ENCODE measurements at places on chromosomes 2 and 18.
A peak's percentile ranks its signal among the peaks of the same experiment; 100 is the strongest.

GRCh38 chr2:182717816-182718215 lies 1.8 kb downstream of the DNAJC10 start:
- DNase-seq, result no peak

DNA sequence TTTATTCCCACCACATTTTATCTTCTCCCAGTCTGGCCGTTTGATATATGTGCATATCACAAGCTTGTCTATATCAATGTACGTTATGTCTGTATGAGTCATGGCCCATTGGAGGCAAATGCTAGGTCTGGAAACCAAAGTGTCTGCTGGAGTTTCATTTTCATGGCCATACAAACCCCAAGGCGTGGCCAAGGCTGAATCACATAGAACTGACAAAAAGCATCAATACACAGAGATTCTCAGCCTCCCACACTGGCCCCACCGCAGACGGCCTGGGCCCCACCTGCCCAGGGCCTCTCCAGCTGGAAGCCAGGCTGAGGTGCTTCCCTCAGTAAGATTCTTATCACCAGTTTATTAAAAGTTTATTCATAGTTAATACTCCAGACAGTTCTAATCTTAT lies 40.5 kb upstream of the SALL3 start:
- DNase-seq, result peak; percentile 29

- DNase-seq, result no peak
These were observed 262.4 kb downstream of the MEIS1 start for GRCh38 chr2:66697366-66697765.

DNA sequence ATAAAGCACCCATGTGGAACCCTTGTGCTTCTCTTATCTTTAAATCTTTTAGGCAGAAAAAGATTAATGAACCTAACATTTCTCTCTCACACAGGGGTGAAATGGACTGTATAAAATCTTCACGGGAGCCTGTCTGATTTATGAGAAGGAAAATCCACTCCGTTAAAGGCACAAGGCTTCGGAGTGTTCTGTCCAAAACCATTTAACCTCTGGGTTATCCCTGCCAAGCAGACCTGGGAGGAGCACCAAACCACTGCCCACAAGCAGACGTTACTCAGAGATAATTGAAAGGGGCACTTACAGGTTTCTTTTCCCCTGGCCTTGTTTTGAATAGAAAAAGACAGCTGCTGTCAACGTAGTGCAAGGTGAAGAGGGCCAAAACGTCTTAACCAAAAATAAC lies 184.4 kb upstream of the DOK6 start:
- DNase-seq, result no peak

- no peak for DNase-seq
These were observed 311.3 kb downstream of the MYCN start for GRCh38 chr2:16251511-16252225.

GRCh38 chr2:156192468-156192867 lies 140.1 kb downstream of the NR4A2 start:
- DNase-seq, result no peak

- no peak for DNase-seq
These were observed 5.1 kb downstream of the SERPINE2 start for GRCh38 chr2:224034017-224034416.

GRCh38 chr2:8309131-8309530 lies 372.7 kb upstream of the ID2 start:
- no peak for DNase-seq

GRCh38 chr2:213248637-213249036 lies 35.6 kb upstream of the SPAG16 start:
- DNase-seq, result no peak

GRCh38 chr2:176414641-176415040 lies 145.4 kb downstream of the MTX2 start:
- no peak for DNase-seq

GRCh38 chr2:213243189-213244044 lies 40.8 kb upstream of the SPAG16 start:
- no peak for DNase-seq

DNA sequence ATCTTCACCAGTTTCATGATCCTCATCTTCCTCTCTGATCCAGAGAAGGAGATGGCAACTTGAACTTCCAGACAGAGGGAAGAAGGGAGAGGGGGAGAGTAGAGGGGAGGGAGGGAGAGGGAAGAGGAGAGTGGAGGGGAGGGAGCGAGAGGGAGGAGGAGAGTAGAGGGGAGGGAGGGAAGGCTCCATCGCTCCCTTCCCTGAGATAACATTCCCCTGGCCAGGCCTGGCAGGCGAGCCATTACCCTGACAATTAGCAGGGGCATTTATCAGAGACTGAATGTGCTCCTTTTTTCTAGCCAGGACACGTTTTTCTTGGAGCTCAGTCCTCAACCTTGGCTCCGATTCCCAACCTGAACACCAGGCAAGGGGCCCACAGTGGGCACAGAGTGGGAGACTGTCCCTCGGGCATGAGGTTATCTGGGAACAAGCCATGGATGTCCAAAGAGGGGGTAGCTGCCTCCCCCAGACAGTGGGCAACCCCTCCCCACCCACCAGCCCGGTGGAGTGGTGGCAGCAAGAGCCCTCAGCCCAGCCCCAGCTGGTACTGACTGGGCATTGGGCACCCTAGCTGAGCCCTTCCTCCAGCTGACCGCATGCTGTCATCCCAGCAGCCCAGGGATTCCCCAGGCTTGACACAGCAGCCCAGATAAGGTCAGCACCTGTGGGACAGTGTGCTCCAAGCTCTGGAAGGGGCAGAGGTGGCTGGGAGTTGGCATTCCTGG lies 81.8 kb downstream of the TNS1 start:
- no peak for DNase-seq

GRCh38 chr2:55707751-55708150 lies 14.1 kb upstream of the PNPT1 start:
- no peak for DNase-seq

- no peak for DNase-seq
These were observed 55.3 kb upstream of the ALPP start for GRCh38 chr2:232323328-232323650.

DNA sequence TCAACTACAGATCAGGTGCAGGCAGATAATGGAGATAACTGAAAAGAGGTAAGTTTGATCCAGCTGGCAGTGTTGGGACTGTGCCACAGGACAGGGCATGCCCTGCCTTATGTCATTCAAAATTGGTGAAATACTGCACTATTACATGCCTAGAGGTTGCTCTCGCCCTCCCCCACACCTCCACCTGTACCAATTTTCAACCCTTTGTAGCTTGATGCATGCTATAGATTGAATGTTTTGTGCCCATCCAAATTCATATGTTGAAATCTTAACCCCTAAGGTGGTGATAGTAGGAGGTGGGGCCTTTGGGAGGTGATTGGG lies 72.1 kb upstream of the LYPD6B start:
- DNase-seq, result no peak

DNA sequence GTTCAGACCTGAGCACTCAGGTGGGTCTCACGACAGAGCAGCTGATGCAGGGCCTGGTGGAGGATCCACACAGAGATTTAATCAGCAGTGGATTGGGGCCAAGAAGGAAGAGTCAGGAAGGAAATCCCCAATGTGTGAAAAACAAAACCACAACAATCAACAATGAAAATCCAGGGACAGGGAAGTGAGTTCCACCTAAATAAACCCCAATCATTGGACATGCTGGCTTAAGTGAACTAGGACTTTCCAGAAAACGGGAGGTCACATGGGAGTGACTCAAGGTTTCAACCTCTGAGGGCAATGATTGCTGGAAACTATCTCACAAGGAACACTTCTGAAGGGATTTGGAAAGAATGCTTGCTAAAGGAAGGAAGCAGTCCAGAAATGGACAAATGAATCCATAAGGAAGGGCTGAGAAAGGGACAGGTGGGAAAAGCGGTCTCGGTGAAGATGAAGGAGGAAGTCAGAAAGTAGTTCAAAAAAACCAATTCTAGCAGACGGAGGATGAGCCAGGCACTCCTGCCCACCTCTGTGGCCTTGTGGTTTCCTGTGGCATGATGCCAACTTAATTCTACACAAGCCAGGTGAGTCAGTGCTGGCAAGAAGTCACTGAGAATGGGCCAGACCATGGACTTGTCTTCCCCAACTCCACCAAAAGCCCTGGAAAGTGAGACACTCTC lies 15.4 kb upstream of the XDH start:
- DNase-seq, result no peak

- DNase-seq, result no peak
These were observed 86.7 kb upstream of the NCKAP5 start for GRCh38 chr2:133654949-133655348.

DNA sequence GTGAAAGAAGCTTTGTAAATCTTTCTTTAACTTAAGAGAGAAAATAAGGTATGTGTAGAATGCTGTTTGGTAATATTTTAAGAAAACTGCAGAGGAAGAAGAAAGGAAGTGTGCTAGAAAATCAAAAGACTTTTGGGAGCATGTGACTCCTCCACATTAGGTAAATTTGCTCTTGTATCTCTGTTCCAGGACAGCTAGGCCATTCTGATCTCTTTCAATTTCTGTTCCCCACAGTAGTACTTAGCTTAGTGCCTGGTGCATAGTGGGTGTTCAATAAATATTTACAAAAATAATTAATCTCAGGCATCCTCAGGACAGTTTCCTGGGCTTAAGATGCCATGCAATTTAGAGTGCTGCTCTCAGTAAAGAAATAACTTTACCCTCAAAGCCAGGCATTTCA lies 105.0 kb downstream of the GPD2 start:
- DNase-seq, result no peak

GRCh38 chr2:111701266-111701665 lies 182.7 kb downstream of the ANAPC1 start:
- no peak for DNase-seq

- DNase-seq, result no peak
These were observed 2.1 kb upstream of the STK17B start for GRCh38 chr2:196173505-196173904.

DNA sequence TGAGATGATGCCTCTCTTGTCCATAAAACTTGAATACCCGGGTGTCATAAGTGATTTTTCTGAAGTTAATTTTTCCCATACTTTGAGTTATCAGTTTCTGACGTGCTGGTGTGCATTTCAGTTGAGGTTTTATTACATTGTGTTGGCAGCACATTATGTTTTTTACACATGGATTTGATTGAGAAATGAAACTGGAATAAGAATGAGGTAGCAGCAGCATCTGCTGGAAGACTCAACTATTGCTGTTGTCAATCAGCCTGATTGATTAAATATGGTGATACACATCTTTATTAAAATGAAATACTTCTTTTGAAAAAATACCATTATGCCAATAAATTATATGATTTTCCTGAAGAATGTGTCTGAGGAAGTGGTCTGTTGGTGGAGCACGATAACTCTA lies 60.5 kb downstream of the INSIG2 start:
- no peak for DNase-seq

DNA sequence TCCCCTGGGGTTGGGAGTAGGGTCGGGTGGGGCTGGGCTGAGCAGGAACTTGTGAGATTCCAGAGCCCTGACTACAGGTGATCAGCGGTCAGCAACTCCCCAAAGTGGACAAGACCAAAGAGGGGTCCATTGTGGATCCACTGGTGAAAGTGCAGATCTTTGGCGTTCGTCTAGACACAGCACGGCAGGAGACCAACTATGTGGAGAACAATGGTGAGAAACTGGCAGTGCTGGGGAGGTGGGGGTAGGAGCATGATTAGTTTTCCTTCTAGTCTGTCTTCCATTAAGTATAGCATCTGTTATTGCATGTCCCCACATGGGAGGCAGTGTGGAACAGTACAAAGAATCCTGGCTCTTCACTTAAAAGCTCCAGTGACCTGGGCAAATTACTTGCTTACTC lies 23.7 kb downstream of the ZNF142 start:
- DNase-seq, result no peak

DNA sequence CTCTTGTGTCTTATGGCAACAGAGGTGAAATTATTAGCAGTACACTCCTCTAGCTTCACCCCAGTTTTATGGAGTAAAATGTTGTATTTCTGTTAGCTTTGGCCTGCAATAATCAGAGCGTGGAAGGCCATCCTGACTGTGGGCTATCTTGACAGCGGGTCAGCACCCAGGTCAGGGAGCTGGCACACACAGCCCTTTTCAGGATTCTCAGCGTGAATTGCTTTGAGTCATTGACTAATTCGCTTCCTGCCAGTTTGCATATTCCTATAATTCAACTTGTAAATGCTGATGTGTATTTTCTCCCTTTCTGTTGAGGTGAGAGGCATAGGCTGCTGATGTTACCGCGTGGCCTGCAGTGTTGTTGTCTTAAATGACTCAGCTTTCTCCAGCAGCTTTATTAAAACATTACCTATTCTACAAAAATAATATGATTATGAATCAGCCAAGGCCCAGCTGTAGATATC lies 109.6 kb upstream of the EML6 start:
- no peak for DNase-seq

DNA sequence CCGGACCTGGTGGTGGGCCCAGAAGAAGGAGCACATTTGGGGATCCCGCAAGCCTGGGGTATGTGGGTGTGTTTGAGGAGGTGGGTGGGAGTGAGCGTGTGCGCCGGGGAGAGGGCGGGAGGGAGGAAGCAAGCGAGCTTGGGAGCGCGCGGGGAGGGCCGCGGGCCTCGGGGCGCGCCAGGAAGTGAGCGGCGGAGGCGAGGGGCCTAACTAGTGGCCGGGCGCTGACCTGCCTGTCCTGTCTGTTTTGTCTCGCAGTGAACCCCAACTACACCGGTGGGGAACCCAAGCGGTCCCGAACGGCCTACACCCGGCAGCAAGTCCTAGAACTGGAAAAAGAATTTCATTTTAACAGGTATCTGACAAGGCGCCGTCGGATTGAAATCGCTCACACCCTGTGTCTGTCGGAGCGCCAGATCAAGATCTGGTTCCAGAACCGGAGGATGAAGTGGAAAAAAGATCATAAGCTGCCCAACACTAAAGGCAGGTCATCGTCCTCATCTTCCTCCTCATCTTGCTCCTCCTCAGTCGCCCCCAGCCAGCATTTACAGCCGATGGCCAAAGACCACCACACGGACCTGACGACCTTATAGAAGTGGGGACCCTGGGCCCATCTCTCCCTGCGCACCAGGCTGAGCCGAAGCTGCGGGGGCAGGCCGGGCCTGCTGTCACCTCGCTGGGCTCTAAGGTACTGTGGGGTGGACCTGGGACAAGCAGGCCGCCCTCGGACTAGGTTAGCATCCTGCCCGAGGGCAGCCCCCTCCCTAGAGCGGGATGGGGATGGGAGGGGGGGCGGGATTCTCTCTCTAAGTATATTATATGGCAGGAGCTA lies 1.2 kb downstream of the HOXD4 start:
- DNase-seq, result no peak

- no peak for DNase-seq
These were observed 5.0 kb upstream of the MYL12B start for GRCh38 chr18:3256693-3257626.

DNA sequence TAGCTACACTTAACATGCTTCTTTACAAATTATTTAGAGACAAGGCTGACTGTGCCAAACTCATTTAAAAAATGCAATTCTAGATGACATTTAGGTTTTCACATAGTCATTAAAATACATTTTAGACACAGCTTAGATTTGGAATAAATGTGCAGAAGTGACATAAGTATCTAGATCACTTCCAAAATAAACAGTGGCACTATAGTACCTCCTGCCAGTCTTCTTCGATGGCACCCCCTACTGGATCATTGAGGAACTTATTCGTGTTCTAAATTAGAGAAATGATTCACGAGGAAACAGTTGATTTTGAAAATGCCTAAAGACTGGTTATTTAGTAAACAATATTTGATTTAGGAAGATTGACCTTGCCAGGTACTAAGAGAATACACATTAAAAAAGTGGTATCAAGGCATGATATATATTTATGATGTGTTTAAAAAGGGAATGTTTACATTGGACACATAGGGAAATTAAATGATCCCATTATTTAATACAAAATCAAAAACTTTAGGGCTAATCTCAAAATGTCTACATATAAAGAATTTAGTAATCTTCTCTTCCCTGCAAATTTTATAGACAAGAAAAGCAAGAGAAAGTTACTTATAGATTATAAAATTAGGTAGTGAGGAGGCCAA lies 323.9 kb downstream of the XIRP2 start:
- DNase-seq, result no peak

GRCh38 chr2:234249873-234250272 lies 199.4 kb downstream of the SPP2 start:
- no peak for DNase-seq

All from activated CD8-positive, alpha-beta memory T cell treated with anti-CD3 and anti-CD28 coated beads for 48 hours (primary cell).